ENCODE measurements at places on chromosomes 5 and 9.

GRCh38 chr9:26597542-26598149 is 295.0 kb downstream of the CAAP1 start:
- no peak for DNase-seq

- DNase-seq, result no peak
These were observed 8.7 kb upstream of the TRPC7 start for GRCh38 chr5:136374003-136374402.

- DNase-seq, result no peak
These were observed 462.0 kb upstream of the CLINT1 start for GRCh38 chr5:158320934-158321333.

DNA sequence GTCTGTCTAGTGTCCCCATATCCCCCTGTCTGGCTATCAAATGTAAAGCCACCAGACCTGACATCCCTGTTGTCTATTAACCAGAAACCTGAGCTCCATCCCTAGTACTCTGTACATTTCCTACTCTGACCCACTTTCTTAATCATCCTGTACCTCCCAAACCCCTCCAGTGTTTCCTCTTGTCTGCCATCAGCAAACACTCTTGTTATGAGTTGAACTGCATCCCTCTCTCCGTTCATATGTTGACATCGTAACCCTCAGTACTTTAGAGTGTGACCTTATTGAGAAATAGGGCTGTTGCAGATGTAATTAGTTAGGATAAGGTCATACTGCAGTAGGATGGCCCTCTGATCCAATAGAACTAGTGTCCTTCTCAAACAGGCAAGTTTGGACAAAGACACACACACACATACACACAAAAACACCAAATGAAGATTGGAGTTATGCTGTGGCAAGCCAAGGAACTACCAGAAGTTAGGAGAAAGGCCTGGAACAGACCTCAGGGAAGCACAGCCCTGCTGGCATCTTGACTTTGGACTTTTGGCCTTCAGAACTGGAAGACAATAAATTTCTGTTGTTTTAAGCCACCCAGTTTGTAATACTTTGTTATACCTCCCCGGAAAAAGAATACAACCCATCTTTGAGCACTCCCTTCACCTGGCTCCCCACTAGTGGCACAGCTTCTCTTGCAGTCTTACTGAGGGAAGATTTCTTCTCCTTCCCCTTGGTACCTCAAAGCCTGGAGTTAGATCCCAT is 180.0 kb upstream of the PTGER4 start:
- no peak for DNase-seq

GRCh38 chr9:80954521-80954920 is 734.8 kb downstream of the TLE1 start:
- DNase-seq, result no peak

- DNase-seq, result peak; percentile 76
These were observed 14.3 kb upstream of the JADE2 start for GRCh38 chr5:134510970-134511795.

DNA sequence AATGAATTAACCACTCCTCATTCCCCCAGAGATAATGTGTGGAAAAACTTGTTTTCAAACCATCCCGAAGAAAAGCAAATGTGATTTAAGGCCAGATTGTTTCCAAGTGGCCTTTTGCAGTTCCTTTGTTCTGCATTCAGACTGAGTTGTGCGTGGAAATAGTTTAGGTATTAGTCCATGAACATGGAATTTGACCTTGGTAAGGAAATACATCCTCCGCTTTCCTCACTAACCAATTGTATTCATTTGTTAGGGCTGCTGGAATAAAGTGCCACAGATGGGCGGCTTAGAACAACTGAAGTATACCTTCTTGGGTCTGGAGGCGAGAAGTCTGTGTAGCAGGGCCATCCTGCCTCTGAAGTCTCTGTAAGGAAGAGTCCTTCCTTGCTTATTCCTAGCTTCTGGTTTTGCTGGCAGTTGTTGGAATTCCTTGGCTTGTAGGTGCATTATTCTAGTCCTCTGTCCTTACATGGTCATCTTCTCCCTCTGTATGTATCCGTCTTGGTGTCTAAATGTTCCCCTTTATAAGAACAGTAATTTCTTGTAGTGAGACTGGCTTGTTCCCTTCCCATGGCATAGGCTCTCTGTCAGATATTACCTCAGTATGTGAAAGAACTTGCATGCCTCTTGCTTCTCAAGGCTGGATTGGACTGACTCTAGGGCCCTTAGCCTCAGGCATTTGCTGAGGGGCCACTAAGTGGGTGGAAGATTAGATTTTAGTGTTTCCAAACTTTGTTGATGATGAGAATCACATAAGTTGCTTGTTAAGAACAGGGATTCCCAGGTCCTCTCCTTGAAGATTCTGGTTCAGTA is 53.9 kb downstream of the RAI14 start:
- no peak for DNase-seq

- DNase-seq, result no peak
These were observed 141.3 kb downstream of the SREK1 start for GRCh38 chr5:66285343-66285922.

- no peak for DNase-seq
These were observed 21.7 kb downstream of the ITGA2 start for GRCh38 chr5:53010814-53011213.
